ENCODE measurements at places on chromosomes 6 and 20.

DNA sequence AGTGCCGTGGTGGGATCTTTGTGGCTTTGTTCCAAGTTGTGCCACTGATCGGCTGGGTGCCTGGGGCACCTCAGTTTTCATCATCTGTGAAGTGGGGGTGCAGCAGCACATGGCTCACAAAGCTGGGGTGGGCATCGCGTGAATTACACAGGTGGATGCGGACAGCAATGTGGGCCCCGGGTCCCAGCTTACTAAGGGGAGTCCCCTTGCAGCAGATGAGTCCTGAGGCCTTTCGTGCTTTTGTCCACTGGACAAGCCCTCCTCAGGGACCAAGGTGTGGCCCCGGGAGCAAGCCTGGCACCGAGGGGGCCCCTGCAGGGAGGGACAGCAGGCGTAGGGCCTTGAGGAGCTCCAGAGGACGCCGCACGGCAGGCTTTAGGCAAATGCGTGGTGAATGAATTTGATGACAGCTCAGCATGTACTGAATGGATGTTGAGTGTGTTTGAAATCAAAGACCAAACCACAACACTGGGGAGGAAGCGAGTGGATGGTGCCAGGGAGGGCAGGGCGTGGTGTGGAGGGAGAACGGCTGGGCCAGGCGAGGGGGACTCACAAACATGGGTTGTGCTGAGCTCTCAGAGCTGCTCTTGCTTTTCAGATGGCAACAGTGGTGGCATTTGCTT is 53.2 kb downstream of the IRF4 start:
- no peak for ATAC-seq

GRCh38 chr6:90701146-90701781 is 114.4 kb upstream of the MAP3K7 start:
- ATAC-seq, result peak; percentile 79

DNA sequence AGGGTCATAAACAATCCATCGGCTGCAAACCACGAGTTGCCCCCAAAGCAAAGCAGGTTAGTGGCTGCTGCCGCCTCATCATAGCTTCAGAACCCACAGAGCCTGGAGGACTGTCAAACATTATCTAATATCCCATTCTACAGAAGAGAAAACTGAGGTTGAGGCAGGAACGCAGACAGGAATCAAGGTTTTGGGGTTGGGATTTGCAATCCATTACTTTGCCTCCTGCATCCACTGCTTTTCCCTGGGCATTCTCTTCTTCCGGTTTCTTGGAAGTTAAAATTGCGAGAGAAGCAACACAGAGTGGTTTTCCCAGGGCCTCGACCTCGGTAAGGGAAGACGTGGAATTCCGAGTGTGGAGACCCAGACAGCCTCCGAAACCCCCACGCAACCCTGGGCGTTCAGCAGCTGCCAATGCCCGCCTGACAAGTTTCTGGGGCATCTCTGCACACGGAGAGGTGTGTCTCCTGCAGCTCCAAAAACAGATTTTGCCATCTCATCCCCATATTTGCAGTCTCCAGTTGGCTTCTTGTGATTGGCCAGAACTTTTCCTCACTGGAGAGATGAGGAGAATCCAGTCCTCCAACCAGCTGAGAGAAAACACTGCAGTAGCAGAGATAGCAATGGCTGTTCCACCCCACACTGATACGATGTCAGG is 45.5 kb upstream of the SNAP25 start:
- ATAC-seq, result no peak

DNA sequence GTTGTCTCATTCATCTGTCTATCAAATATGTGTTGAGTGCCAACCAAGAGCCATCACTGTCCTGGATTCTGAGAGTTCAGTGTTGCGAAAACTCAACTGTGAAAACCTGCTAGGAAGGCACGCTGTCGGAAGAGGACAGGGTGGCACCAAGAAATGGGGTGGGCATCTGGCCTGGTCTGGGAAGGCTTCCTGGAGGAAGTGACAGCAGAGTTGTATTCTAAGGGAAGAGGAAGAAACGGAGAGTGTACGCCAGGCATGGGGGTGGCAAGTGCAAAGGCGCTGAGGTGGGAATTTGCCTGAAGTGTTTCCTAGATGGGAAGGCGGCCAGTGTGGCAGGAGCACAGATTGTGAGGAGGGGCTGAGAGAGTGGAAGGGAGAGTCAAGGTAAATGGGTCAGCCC is 91.2 kb downstream of the ANKRD60 start:
- no peak for ATAC-seq

DNA sequence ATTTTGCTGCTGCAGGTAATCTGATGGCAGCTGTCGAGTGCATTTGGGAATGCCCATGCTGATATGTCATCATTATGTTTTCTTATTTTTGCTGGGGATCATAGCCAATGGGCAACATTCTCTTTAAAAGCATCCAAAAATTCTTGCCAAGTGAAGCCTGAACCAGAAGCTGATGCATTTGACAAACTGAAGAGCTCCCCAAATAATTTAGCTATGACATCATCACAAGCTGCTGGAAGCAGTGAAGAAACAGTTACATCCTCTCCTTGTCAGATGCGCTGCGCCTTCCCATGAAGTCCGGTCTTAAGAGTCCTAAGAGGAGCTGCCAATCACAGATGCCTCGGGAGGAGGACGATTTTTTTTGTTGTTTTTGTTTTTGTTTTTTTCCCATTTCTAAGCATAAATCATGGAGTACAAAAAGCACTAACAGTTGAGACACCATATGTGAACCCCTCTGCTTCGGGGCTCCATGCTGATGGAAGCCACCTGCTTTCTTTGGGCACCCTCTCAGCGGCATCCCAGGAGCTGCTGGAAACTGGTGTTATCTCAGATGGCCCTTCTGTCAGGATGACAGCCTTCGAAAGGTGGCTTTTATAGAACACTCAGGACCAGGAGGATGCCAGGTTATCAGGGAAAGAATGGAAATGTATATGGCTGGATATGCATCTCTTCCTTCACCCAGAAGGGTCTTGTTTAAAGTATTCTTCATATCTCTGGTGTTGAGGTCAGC is 56.1 kb upstream of the FOXQ1 start:
- ATAC-seq, result no peak

DNA sequence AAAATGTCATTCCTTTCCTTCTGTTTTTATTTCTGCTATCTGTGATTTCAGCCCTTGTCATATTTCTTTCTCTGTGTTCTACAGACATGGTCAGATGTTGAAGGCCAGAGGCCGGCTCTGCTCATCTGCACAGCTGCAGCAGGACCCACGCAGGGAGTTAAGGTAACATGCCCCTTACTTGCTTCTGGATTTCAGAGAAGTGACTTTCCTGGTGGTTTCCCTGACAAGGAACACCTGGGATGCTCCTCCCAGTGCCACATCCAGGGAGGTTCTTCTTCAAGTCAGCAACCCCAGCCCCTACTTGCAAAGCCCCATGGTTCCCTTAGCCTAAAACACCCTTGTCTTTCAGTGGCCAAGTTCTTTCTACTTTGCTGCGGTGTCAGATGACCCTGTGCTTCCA is 41.3 kb downstream of the CDH26 start:
- ATAC-seq, result no peak

DNA sequence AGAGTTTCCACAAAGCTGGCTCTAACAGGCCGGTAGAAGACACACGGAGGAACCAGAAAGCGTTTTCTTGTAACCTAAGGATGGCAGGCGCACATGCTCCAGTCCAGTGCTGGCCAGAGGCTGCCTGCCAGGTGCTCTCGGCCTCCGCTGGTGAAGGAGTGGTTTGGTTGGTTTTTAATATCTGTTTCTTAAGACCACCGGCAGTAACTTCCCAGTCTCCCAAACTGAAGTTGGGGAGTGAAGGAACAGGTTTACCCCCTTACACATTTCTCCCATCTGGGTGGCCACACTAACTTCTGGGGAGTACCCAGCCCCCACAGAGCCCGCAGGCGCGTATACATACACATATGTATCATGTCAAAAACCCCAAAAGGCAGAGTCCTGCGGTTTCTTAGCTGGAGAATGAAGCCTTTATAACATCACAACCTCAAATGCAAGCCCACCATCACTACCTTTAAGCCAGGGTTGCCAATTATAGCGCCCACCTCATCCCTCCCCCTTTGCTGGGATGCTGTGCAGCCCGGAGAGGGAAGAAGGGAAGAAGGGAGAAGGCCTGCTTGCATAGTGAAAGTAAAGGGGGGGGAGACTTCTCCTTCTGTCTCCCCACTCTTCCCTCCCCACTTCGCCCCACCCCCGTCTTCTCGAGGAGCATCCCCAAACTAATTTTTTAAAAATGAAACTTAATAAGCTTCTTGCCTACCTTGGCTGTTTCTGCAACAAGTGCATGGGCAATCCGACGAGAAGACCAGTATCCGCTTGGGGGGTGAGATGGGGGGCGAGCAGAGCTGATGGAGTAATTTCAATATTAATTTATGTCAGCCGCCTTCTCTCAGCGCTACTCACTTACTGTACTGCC is 1.0 kb downstream of the TRERF1 start:
- ATAC-seq, result peak; percentile 12

GRCh38 chr6:136095986-136096385 is 154.1 kb downstream of the MTFR2 start:
- ATAC-seq, result no peak

DNA sequence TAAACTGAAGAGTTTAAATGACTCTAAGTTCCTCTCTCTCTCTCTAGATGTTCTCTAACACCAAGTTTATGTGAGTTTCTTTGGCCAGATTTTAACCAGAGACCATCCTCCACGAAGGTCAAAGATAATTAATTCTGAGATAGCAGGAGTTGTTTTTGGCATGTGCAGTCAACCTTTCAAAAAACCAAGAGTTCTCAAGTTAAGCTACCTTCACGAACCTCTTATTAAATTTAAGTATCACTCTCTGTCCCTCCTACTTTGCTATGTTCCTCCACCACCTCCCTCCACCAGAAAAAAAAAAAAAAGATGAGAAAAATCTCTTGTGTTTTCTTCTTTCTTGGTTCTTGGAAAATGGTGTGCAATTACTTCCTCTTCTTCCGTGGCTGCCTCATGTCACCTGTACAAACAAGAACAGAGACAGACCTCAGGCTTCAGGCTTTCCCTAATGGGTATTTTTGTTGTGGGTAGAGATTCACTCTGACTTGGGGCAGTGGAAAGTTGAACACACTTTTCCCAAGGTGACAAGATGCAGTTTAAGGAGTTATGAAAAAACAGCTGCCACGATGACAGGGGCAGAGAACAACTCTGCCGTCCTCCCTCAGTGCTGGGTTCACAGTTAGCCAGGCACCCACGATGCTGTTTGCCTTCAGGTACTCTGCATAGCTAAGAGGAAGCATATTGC is 64.3 kb downstream of the ADTRP start:
- peak; percentile 65 for ATAC-seq

GRCh38 chr6:161412795-161413194 is 138.9 kb upstream of the AGPAT4 start:
- ATAC-seq, result no peak

DNA sequence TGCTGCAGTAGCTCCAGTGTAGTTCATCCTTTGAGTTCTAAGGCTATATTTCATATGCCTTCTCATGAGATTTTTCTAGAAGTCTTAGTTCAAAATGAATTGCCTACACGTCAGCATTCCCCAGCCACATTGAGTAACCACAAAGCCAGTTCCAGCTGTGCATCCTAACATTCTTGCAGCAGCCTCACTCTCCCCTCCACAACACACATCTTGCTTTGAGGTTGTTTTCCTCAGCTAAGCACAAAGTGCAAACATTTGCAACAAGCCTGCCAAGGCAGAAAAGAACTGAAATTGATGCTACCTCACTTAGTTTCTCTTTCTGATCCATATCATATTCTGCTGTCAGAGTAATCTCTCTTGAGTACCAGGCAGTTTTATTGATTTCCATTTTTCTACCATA is 160.7 kb upstream of the KCNQ5 start:
- no peak for ATAC-seq

GRCh38 chr6:142746524-142746923 is 198.5 kb downstream of the HIVEP2 start:
- ATAC-seq, result peak; percentile 83

GRCh38 chr6:159108426-159108985 is 60.7 kb upstream of the FNDC1 start:
- ATAC-seq, result no peak

DNA sequence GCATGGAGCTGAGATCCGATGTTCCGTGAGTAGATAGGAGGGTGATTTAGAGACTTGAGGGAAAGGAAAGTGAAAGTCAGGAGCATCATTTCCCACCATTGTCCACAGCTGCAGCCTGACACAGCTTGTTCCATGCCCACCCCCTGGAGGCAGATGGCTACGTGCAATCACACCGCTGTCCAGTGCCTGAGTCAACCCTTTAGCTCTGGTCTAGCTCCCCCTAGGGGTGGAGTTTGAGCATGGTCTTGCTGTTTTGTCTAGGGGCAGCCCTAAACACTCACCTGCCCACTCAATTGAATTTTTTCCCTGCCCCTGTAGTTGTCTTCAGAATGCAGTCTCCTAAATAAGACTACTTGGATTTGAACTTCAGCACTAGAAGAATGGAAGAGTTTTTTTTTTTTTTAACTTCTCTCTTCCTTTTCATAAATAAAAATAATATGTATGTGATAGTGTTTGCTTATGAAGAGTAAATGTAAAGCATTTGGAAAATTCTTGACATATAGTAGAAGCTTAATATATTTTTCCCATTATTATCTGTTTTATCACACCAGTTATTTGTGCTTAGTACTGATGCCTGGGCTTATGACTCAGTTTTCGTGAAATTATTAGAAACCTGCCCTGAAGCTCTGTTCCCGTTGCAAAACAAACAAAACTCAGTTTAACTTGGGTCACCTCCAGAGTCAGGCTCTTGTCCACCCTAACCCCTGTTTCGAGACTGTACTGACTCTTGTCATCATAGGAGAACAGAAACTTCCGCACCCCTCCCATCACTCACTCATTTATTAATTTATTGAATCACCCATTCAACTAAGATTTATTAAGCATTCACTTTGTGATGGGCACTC is 814.8 kb downstream of the MAFB start:
- ATAC-seq, result peak; percentile 95

GRCh38 chr6:149060985-149061760 is 256.3 kb upstream of the TAB2 start:
- ATAC-seq, result peak; percentile 65

GRCh38 chr6:44224029-44224964 is 902 bp downstream of the SLC29A1 start:
- ATAC-seq, result peak; percentile 30

DNA sequence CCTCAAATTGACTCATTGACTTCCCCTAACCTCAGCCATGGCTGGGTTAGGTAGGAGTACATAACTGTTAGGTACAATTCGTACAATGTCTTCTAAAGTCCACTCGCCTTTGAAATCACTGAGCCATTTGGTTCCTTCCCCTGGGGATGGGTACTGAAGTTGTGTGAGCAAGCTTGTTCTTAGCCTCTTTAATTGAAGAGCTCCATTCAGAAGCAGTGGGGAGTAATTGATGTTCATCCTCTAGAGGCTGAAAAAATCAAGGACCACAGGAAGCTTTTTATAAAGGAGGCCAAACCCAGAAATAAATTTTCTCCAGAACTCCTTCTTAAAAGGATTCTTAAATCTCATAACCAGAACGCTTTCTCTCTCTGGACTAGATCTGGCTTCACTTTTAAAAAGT is 60.6 kb downstream of the ANKS1A start:
- no peak for ATAC-seq

- ATAC-seq, result no peak
These were observed 7.2 kb downstream of the CCR6 start for GRCh38 chr6:167130008-167130677.

GRCh38 chr6:151002491-151002935 is 137.0 kb downstream of the MTHFD1L start:
- no peak for ATAC-seq

All from SK-N-SH treated with all-trans-retinoic acid at 6 μM for 48 hours (cell line).